ENCODE measurements at places on chromosomes 4 and X.

DNA sequence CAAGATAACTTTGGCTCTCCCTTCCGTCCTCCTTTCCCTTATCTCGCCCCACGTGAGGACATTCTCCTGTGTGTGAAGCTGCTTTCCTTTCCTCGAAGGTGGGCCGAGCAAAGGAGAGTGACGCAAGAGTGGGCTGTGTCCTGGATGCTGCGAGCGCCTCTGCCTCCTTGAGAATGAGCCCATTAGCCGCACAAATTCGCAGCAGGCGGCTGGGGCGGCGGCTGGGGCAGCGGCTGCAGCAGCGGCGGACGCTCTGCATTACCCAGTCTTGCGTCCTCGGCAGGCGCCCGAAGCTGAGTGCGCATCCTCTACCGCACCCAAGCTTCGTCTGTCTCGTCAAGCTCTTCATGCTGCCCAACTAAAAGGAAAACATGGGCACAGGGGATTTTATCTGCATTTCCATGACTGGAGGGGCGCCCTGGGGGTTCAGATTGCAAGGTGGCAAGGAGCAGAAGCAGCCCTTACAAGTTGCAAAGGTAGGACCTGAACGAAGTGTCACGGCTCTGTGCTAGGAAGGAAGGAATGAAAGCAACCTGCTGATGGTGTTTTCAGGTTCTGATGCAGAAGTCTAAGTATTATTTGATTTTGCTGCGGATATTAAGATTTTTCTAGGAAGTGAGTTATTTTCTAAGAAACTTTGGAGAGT is at the start of gene SYNPO2:
SYNPO2 (plus strand) TSS at position 189 of the 646 bp plus-strand sequence; CDS start at position 372, 183 bp downstream.
- DNase-seq = peak; percentile 45

- no peak for DNase-seq
Observed at GRCh38 chrX:15356444-15356843, 21.1 kb upstream of the PIGA start.

- DNase-seq = peak; percentile 42
Observed at GRCh38 chr4:1405636-1406393, 427 bp downstream of the NKX1-1 start.

DNA sequence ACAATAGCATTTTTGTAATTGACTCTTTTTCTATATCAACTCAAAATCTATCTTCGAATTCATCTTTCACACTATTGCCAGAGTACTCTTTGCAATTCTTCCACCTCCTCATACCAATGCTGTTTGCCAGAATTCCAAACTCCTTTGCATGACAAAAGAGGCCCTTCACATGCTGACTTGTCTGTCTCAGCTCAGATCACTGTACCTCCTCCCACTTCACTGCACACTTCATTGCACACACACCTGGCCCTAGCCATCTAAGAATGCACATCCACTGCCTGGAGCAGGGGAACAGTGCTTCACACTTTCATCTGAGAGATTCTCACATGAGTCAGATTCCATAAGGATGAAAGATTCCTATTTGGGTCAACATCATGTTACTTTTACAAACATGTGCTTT is 56.5 kb downstream of the PRDM5 start:
- DNase-seq = no peak

- no peak for DNase-seq
Observed at GRCh38 chr4:124183926-124184325, 528.6 kb downstream of the ANKRD50 start.

- no peak for DNase-seq
Observed at GRCh38 chr4:181254771-181255170, 988.4 kb upstream of the TENM3 start.

DNA sequence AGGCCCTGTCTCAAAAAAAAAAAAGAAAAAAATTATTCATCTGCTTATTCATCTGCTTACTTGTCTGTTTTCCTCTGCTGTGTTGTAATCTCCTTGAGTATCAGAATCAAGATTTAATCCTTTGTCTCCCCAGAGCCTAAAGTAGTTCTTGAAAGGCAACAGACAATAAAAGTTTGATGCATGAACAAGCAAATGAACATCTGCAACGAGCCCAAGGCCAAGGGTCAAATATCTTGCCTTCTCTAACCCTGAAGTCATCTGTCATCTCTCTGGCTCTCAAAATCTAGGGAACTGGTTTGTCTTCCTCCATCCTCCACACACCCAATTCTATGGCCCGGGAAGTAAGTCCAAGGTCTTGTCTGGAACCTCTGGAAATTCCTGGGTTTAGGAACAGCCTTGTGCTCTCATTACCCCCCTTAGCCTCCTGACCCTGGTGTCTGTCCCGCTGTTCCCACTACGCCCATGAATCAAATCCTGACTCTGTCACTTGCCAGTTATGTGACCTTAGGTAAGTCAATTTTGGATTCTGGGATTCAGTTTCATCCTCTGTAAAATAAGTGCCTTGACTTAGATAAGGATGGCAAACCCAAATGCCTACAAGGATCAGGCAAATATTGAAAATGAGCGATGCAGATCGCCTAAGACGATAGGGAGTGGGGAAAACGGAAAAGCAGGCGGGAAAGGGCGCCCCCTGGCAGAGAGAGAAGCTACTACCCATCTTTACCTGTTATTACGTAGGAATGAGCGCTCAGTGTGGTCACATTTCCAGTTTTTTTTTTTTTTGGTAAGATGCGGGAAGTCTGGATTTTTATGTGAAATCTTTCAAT is 102.7 kb upstream of the DHX15 start:
- DNase-seq = no peak

DNA sequence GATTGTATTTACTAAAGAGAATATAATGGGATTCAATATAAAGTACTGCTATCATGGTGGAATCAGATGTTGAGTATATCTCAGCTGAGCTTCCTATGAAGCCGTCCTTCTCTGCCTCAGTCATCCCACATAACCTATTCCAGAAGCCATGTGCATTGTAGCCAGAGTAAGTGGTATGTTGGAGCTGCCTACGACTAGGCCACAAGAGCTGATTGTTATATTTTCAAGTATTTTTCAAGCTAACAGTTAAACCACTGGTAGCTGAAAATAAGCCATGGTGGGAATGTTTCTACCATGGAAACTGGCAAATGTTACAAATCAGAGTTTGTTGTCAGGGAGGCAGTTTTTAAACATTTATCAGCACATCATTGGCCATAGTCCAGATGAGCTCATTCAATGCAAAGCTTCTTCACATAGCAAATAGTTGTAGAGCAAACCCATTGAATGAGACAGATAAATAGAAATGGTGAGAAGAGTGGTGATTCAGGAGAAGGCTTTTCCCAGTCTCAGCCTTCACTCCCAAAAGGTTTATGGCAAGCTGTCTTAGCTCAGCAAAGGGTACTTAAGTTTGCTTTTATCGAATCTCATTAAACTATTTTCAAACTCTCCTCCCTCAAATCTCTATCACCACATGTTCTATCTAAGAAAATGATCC is 436.4 kb downstream of the PCDH19 start:
- DNase-seq = no peak

DNA sequence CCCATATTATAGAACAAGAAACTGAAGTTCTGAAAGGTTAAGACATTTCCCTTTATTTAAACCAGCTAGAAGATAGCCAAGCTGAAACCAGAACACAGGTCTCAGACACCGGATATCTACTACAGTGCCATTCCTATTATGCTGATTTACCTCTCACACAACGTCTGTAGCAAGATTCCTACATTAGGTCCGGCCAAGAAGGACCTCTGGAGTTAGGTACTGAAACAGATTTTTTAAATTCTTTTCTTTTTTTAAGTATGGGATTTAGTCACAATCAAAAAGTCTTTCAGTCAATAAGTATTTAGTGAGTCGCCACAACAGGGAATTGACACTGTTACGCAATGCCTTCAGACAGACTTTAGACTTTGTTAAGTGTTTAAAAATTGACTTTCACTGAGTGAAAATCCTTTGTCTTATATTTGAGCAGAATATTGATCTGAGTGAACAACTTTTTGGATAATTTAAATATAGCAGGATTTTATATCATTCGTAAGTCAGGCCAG is 26.5 kb upstream of the SPANXN4 start:
- no peak for DNase-seq

Measured in activated naive CD4-positive, alpha-beta T cell treated with anti-CD3 and anti-CD28 coated beads, Interleukin-2, amount 50 U/mL, for 72 hours (primary cell).